Esophagus muscularis mucosa (tissue), 4 donors: ENCODE measurements at places on chromosomes 7 and 10.

- no peak for DNase-seq
Observed at GRCh38 chr7:48742079-48742798, 182.1 kb upstream of the CDC14C start.

GRCh38 chr7:105951597-105951996 is 11.5 kb upstream of the CDHR3 start:
- DNase-seq, result no peak

GRCh38 chr10:82378146-82378545 is 503.2 kb downstream of the NRG3 start:
- peak; percentile 78 for DNase-seq

GRCh38 chr10:13527864-13528122 is 1.0 kb downstream of the BEND7 start:
- DNase-seq, result no peak

GRCh38 chr7:94656925-94657731 is 1.2 kb upstream of the SGCE start:
- peak; percentile 83 for DNase-seq

DNA sequence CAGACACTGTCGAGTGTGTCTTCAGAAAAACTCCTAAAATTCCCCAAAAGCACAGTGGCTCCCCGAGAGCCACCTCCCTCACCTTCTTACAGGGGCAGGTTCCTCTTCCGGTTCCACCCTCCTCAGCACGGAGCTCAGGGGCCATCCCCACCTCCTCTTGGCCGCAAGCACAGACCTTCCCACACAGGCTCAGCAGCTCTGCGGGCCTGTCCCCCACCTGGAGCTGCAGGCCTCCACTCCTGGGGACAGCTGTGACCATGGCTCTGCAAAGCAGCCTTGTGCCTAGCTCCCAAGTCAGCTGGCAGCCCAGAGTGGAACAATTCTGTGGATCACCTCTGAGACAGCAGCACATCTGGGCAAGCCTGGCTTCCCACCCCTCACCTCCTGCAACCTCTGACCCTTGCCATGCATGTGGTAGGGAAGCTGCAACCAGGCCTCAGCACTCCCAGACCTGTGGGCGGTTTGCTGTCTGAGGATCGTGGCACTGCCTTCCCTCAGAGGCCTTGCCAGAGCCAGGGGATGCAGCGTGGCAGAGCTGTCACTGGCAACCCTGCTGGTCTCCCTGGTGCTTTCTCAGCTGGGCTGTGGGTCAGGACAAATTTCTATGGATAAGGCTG is 79.7 kb downstream of the ALOX5 start:
- DNase-seq, result peak; percentile 79

GRCh38 chr7:3094701-3095445 is 51.2 kb upstream of the CARD11 start:
- DNase-seq, result no peak

DNA sequence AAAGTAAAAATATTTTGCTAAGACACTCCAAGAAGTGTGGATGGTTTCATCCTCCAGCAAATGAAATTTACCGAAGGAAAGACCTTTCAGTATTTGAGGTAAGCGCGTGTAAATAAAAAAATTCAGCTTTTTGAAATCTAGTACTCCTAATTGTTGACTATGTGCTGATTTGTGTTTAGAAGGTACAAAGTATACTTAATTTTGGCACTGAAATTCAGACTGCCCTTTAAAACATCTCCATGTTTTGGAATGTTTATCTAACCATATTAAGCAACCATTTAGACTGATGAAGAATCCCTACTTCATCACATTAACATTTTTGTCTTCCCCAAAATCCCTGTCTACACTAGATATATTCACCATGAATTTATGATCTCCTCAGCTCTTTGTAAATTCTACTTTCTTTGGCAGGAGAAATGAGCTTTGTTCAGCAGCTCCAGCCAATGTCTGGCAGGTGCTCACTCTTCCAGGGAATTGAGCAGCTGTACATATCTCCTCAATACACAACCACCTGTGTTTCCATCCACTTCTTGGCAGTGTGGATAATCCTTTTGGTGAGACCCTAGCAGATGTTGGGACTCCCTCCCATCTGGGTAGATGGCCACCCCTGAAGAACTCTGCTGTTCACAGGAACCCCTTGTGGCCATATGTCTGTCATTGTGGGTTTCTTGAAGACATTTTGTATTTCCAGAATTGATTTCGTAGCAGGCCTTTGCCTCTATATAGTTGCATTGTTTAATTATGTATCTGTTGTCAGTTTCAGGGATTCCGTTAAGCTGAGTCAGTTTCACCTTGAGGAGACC is 129.4 kb upstream of the SAMD8 start:
- no peak for DNase-seq

GRCh38 chr7:84196084-84196503 is 1.5 kb upstream of the SEMA3A start:
- no peak for DNase-seq

DNA sequence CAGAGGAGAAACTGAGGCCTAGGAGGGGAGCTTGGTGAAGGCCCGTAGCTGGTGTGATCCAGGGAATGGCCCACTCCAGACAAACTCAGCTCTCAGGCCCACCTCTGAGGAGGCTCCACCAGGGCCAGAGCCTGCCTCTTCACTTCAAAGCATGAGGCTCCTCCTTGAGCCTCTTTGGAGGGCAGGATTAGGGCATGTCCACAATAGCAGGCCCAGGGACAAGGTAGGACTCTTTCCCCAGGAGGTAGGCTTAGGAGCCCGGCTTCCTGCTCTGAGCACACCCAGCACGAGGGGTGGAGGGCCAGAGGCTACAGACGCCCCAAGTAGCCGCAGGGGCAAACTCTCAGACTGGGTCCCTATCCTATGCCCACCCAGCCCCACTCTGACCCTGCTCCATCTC is 164.6 kb upstream of the ZMIZ1 start:
- no peak for DNase-seq

- no peak for DNase-seq
Observed at GRCh38 chr7:144738708-144739314, 97.0 kb downstream of the TPK1 start.

GRCh38 chr10:89644691-89644966 is 413 bp downstream of the PANK1 start:
- DNase-seq, result no peak

- no peak for DNase-seq
Observed at GRCh38 chr10:23174074-23174976, 17.8 kb upstream of the PTF1A start.

GRCh38 chr10:88676283-88677060 is 12.2 kb downstream of the LIPF start:
- DNase-seq, result no peak

GRCh38 chr7:124188576-124188975 is 155.7 kb upstream of the TMEM229A start:
- DNase-seq, result no peak

GRCh38 chr10:72852508-72852907 is 41.0 kb upstream of the OIT3 start:
- no peak for DNase-seq
